ENCODE measurements at places on chromosomes 5 and 9.

GRCh38 chr5:116068028-116068632 is 16.7 kb upstream of the COMMD10 start:
- no peak for DNase-seq

GRCh38 chr9:71733176-71733575 is 35.1 kb downstream of the CEMIP2 start:
- DNase-seq, result no peak

- DNase-seq, result no peak
Measured at GRCh38 chr5:53926026-53926425, 365.6 kb downstream of the NDUFS4 start.

DNA sequence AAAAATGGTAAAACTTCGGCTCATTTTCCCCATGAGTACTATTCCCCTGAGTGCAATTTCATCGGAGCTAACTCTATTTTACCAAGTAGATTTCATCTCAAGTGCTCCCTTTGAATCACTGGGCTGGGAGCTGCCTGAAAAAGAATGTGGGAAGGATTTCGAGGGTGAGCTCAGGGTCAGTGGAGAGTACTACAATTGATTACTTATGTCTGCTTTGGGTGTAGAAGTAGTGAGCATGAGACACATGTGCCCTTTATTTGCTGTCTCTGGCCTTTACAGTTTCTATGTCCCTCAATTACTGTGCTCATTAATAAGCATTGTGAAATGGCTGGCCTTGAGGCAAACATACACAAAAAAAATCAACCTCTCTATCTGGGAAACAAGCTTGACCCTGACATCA is 172.7 kb upstream of the RFX3 start:
- DNase-seq, result no peak

GRCh38 chr9:2601785-2602378 is 19.7 kb upstream of the VLDLR start:
- DNase-seq, result no peak

- DNase-seq, result no peak
Measured at GRCh38 chr5:178273665-178274541, 41.3 kb upstream of the PHYKPL start.

- DNase-seq, result no peak
Measured at GRCh38 chr5:123485275-123485674, 26.7 kb upstream of the CSNK1G3 start.

All from stimulated activated CD4-positive, alpha-beta T cell treated with anti-CD3 and anti-CD28 coated beads, Interleukin-2, amount 100 ng/mL, for 4 hours (primary cell).